ENCODE measurements at places on chromosomes 4 and X.

DNA sequence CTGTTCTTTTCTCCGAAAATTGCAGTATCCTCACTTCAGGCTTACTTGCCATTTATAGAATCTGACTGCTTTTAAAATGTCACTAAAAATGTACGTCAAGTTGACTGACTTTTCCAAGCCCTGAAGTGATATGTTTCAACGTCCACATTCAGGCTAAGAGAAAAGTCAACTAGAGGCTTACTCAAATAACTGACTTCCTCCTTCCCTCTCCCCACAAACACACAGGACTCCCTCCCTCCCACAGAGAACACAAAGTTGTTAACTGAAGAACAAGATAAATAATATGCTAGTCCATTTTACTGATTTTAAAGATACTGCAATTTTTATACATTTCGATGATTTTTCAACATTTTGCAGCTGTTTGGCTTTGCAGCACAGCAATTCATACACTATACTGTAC lies 13.8 kb upstream of the CDKL2 start:
- DNase-seq = no peak

DNA sequence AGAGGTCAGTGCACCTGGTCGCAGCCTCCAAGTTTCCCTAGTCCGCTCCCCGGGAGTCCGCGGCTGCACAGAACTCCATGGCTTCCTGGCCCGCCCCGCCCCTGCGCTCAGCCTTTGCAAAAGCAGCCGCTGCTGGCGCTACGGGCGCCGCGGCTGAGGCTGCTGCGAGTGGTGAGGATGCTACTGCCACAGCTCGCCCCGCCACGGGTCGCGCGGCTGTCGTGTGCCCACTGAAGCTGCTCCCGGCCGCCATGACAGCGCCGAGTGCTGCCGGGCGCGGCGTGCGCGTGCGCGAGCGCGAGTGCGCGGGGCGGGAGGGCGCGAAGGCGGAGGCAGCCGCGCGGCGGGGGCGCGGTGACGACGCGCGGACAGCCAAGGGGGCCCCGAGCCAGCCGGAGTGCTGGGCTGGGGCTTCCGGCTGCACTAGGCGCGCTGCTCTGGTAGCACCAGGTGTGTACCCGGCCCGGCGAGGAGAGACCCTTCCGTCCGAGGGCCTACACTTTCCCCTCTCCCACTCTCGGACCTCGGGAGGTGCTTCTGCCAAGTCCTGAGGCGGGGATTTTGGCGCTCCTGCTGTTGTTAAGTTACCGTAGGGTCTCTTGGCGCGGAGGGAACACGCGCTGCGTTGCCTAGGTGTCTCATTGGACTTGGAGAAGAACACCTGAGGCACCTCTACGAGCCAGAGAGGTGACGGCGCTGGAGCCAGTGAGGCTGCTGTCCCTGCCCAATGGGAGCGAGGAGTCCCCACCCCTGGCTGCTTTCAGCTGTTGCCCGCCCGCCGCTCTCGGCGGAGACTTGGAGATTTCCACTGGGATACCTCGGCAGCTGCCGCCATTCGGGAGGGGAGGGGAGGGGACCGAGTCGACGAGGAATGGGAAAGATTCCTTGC lies 619 bp upstream of the LRBA start:
- DNase-seq = peak; percentile 54

DNA sequence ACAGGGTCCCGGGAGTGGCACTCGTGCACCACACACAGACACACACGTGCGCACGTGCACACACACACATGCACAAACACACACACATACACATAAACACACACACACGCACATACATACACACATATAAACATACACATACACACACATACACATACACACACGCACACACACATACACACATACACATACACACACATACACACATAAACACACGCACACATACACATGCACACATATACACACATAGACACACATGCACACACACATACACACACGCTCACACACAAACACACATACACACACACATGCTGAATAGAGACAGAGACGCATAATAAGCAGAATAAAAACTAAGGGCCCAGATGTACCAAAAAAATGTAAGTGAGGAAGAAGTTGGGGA lies 332.2 kb upstream of the CXorf51B start:
- no peak for DNase-seq

DNA sequence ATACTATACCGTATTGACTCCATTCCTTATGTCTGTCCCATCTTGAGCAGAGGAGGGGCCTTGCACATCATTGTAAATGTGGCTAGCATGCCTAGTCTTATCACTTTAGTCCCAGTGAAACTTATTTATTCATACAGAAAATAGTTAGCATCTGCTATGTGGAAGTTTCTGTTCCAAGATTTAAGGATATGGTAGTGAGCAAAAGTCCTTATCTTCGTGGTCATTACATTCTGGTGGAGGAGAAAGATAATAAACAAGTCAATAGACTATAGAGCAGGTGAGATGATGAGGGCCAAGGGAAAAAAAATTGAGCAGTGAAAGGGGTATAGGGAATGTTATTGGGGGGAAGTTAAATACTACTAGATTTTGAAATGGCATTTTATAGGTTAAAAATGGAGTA lies 63.4 kb upstream of the PRRG3 start:
- no peak for DNase-seq

- DNase-seq = no peak
Observed at GRCh38 chr4:139084804-139085093, 69.2 kb downstream of the NOCT start.

DNA sequence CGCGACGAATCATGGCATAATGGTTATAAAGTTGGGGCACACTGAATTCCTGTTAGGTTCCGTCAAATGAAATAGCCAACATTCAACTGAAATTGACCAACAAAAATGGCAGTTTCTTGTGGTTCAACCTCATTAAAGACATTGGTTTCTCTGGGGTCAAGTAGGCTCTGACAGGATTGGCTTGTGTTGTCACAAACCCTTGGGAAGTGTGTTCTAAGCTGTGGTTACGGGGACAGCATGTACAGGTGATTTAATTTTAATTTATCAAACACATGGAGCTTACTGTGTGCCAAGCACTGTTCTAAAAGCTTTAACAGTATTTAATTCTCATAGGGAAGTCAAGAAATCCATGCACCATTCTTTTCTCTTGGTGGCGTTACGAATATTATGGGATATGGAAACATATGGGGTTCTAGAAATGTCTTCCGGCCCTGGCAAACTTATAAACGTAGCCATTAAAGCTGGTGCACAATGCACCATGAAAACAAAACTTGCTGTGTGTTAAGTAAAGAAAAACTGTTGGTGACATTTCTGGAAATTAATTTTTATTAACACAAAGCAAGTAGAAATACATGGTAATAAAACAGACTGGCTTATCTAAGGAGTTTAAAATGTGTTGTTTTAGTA lies 891 bp downstream of the XK start:
- DNase-seq = no peak

GRCh38 chr4:65302145-65302544 lies 368.1 kb downstream of the EPHA5 start:
- no peak for DNase-seq

- DNase-seq = no peak
Observed at GRCh38 chr4:113406723-113407016, 354.9 kb downstream of the CAMK2D start.

- no peak for DNase-seq
Observed at GRCh38 chrX:118022753-118023152, 93.9 kb downstream of the KLHL13 start.

DNA sequence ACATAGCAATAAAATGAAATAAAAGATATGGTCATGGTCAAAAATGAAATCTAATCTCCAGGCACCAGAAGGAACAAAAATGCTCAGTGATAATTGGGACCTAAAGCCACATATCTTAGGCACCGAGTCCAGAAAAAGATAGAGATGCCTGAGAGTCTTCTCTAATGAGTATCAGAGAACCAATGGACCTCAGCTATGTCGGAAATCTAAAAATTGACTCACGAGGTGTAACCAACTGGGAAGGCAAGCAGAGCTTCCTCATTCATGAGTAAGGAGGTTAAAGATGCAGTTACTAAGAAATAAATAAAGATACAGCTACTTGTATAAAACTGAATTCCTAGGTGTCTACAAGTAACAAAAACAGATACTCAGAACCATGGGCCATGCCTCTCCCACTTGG lies 72.1 kb downstream of the KLHL34 start:
- DNase-seq = no peak

DNA sequence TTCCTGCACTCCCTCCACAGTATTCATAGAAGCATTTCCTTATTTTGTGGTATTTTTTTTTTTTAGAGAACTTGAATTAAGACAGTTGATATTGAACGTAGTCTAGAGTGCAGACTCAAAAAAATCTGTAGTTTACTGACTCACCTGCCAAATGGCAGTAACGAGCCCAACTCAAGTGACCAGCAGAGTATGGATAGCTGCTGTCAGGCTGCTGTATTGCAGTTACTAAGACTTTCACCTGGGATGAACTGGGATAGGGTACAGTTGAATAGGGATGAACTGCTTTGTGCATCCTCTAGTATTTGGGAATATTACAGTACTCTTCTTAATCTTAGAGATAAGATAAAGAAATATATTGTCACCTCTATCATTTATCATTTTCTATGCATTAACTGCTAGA lies 7.0 kb upstream of the SLC7A11 start:
- DNase-seq = no peak

GRCh38 chrX:134821370-134821769 lies 163.1 kb upstream of the PLAC1 start:
- DNase-seq = no peak

GRCh38 chrX:19682712-19683331 lies 167.5 kb upstream of the MAP3K15 start:
- DNase-seq = no peak

DNA sequence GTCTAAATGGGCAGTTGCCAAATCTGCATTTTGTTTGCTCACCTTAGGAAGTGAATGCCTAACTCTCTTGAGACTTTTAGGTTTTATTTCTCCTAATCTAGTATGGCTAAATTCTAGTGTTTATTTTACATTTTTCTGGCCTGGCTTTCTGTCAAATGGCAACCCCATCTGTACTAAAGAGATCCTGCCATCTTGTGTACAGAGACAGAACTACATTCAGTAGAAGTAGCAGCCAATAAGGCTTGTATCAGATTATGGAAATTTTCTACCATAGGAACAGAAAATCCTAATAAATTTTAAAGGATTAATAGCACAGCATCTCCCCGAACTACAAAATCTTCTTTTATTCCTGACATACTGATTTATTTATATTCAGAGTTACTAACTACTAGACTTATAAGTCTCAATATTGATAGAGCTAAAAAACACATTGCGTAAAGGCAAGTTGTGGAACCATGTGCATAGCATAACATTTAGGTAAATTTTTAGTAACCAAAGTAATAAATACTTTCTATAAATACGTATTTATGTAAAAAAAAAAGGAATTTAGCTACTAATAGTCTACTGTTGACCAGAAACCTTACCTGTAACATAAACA lies 45.5 kb downstream of the TMEM144 start:
- DNase-seq = no peak

GRCh38 chr4:43456383-43456782 lies 563.9 kb downstream of the GRXCR1 start:
- no peak for DNase-seq

GRCh38 chr4:16597845-16598596 lies 300.4 kb downstream of the LDB2 start:
- no peak for DNase-seq

- no peak for DNase-seq
Observed at GRCh38 chrX:10395643-10396042, 224.7 kb downstream of the MID1 start.

DNA sequence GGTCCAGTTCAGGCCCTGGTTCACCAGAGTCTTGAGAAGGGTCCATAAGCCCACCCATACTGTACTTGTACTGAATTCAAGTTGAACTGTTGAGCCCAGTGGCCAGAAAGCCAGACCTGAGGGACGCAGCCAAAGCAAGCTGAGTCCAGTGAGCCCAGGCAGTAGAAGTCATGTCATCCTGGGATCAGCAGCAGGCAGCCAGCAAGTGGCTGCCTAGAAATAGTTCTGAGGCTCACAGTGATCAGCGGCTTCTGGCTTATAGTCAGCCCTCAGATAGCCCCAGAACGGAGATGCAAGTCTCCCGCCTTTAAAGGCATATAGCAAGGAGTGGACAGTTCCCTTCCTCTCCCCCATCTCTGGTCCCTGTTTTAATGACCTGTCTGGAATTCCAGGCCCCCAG lies 347.1 kb downstream of the FBXW7 start:
- DNase-seq = no peak

DNA sequence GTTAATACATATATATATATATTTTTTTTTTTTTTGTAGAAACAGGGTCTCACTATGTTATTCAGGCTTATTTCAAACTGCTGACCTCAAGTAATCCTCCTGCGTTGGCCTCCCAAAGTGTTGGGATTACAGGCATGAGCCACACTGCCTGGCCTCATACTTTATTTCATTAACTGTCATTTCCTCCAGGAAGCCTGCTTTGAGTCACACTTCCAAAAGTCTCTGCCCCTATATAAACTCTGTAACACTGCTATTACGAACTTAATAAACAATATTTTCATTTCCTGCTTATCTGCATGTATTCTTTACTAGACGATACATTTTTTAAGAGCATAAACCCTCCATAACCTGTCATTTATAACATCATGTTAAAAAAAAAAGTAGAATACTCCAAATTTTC lies 167.2 kb downstream of the WDFY3 start:
- DNase-seq = no peak

GRCh38 chr4:84482564-84483563 lies 16.2 kb downstream of the NKX6-1 start:
- DNase-seq = no peak

DNA sequence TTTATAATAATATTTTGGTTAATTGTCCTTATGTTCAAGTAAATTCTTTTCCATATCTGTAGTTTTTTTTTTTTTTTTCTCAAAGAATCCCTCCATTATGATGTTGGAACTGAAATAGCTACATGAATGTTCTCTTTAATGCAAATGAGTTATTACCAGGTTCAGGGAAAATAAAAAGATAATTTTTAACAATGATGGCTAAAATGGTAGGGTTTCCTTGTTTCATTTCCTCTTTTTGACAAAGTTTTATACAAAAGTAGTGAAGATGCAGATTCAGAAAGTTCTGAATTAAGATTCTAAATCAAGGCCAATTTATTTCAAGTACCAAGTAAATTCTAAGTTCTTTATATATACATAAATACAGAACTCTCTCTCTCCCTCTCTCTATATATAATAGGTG lies 779.0 kb upstream of the INTU start:
- no peak for DNase-seq

DNA sequence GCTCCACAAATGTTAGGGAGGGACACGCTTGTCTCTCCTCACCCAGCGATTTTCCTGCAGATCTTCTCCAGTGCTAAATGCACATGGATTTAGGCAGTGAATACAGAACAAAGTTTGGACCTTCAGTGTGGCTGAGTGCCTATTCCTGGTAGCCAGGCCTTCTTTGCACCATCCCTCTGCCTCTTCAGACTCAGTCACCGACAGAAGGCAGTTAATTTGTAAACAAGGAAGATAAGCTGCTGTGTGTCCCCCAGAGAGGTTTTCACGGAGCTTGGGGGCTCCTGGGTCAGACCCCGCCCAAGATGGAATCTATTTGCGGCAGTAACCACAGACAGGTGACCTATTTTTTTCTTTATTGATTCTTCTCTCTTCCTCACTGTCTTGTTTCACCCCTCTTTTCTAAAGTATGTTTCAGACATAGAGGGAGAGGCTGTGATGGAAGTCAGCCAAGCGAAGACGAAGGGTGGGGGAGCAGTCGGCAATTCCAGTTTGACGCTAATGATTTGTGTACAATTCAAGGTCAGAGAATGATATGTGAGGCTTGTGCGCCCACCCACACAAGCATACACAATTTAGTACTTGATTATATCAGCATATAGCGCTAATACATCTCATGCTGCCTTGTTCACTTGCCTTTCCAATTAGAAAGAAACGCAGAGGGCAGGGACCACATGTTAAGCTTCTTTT lies 200.8 kb downstream of the MGST2 start:
- no peak for DNase-seq

- no peak for DNase-seq
Observed at GRCh38 chrX:137916090-137916746, 350.3 kb downstream of the ZIC3 start.

Data from iPS DF 19.7 (cell line).